NB4 (cell line): ENCODE measurements at places on chromosomes 3 and 15.

- no peak for DNase-seq
Measured at GRCh38 chr3:23916152-23916885, 471 bp downstream of the NKIRAS1 start.

DNA sequence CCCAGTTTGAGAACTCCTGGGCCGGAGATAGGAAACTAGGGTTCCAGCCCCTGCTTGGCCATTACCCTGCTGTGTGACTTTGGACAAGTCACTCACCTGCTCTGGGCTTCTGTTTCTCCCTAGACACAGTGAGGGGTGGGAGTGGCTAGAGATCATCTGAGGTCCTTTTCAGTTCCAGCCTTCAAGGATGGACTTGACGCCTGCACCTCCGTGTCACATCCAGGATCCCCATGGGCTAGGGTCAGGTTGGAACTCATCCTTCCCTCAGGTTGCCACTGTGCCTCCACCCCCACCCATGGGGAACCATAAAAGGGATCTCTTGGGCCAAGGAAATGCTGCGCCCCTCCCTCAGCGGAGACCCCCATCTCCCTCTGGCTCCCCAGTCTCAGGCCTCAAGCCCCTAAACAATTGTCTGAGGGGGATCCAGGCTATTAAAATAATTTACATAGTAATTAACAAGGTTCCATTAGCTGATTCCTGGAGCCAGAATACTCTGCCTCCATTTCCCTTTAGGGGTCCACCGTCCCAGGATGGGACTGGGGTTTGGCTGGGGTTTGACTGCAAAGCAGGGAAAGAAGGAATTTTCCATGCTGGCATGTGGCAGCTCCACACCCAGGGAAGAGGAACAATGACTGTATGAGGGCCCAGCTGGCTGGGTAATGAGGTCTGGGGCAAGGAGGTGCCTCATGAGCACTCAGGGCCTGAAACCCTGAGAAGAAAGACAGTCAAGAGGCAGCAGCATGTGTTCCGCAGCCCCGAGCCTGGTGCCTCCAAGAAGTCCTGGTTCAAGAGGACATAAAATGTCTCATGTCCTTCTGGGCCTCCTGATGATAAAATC lies 177.7 kb downstream of the SMAD6 start:
- DNase-seq: no peak

- DNase-seq: peak; percentile 69
Measured at GRCh38 chr3:48194446-48195071, 6.3 kb upstream of the CDC25A start.

- peak; percentile 17 for DNase-seq
Measured at GRCh38 chr15:54884312-54884711, 312.4 kb downstream of the RSL24D1 start.

- DNase-seq: no peak
Measured at GRCh38 chr3:106194726-106195125, 325.9 kb upstream of the CBLB start.

DNA sequence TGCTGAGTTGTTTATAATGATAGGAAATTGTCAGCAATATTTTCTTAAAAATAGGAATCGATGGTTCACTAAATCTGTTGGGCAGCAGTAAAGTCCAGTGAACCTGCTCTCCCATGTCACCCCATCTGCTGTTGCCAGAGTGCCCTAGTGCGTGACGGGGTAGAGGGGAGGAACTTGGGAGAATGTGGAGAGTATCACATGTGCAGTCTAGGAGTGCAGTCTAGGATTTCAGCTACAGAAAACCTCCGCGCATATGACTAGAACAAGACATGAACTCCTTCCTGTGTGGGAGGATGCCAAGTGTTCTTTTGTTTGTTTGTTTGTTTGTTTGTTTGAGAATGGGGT lies 74.6 kb upstream of the ACAD9 start:
- DNase-seq: no peak

GRCh38 chr3:151218136-151218535 lies 15.1 kb upstream of the GPR171 start:
- DNase-seq: no peak

DNA sequence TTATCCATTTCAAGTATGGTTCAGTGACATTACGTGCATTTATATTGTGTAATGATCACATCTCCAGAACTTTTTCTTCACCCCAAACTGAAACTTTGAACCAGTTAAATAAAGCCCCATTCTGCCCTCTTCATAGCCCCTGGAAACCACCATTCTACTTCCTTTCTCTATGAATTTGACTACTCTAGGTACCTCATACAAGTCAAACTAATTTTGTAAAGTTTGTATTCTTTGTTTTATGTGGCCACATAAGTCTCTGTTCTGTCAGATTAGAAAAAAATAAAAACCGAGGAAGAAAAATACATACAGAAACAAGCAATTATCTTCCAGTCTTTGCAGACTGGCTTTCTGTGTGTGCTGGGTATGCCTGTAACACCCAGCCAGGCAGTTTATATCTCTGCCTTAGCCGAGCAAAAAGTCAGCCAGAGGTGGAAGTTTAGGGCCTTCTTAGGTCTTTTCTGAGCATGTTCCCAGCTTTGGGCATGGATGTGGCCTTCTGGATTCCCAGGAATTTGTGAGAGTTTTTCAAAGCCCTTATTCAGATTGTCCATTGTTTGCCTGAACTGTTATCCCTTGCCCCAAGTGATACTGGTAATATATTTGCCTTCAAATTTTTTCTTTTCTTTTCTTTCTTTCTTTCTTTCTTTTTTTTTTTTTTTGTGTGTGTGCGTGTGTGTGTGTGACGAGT lies 6.0 kb upstream of the GRAMD1C start:
- DNase-seq: no peak

- DNase-seq: no peak
Measured at GRCh38 chr3:184981071-184981470, 169.1 kb downstream of the VPS8 start.

- DNase-seq: no peak
Measured at GRCh38 chr3:59978979-59979378, 929.2 kb upstream of the CFAP20DC start.
